Bronchial epithelial cell (primary cell): ENCODE measurements at places on chromosomes 1 and 21. TPM values are rescaled to one million over a fixed set of nuclear protein-coding genes. Genes with fewer than 3 reads are reported as not detected.

Gene TFF1
- total RNA-seq = not detected in 2 replicates

Gene NBPF4
- total RNA-seq = not detected in 2 replicates

Gene SEC16B
- 0.26 TPM in 2 replicates for total RNA-seq

Gene COL9A2
- total RNA-seq = under 0.01 and 0.13 TPM in 2 replicates

Gene FOXD2
- under 0.01 TPM in 1 of 2 replicates, not detected in the other for total RNA-seq

Gene SLFNL1
- total RNA-seq = under 0.01 and 0.26 TPM in 2 replicates

Gene TNFSF4
- under 0.01 and 0.13 TPM in 2 replicates for total RNA-seq

Gene B3GALT5
- under 0.01 and 0.90 TPM in 2 replicates for total RNA-seq

Gene KCNH1
- total RNA-seq = under 0.01 TPM in 1 of 2 replicates, not detected in the other

Gene PFKFB2
- 36.9 and 63.2 TPM in 2 replicates for total RNA-seq

Gene AHCYL1
- total RNA-seq = 31.6 and 75.1 TPM in 2 replicates

Gene SH2D1B
- 0.13 TPM in 1 of 2 replicates, not detected in the other for total RNA-seq

Gene LCE1D
- not detected in 2 replicates for total RNA-seq

Gene CD34
- total RNA-seq = 0.13 TPM in 1 of 2 replicates, not detected in the other

Gene ZMYND12
- 0.26 and 0.90 TPM in 2 replicates for total RNA-seq

Gene HMCN1
- total RNA-seq = 1.1 and 1.9 TPM in 2 replicates

Gene C1orf141
- not detected in 2 replicates for total RNA-seq

Gene TPTE
- not detected in 2 replicates for total RNA-seq

Gene RGS8
- total RNA-seq = under 0.01 TPM in 1 of 2 replicates, not detected in the other

Gene TMPRSS15
- not detected in 2 replicates for total RNA-seq

Gene SLAMF8
- not detected in 2 replicates for total RNA-seq

Gene SNX7
- total RNA-seq = 19.0 and 19.3 TPM in 2 replicates

Gene PRRX1
- total RNA-seq = 0.26 TPM in 1 of 2 replicates, not detected in the other

Gene MRPL37
- 42.6 and 52.7 TPM in 2 replicates for total RNA-seq

Gene ST6GALNAC3
- total RNA-seq = 0.26 and 1.4 TPM in 2 replicates

Gene HP1BP3
- total RNA-seq = 102 and 131 TPM in 2 replicates

Gene TMEM269
- under 0.01 TPM in 2 replicates for total RNA-seq

Gene TNFRSF8
- not detected in 2 replicates for total RNA-seq

Gene GPR37L1
- under 0.01 TPM in 1 of 2 replicates, not detected in the other for total RNA-seq
